Heart left ventricle (tissue), 16 donors: ENCODE measurements at places on chromosomes 12 and 14. TPM values are rescaled to one million over a fixed set of nuclear protein-coding genes. Genes with fewer than 3 reads are reported as not detected.

GRCh38 chr14:30115756-30116155 lies 188.1 kb upstream of the PRKD1 start:
- no peak for DNase-seq

- DNase-seq: no peak
These were observed 5.9 kb upstream of the TMEM119 start for GRCh38 chr12:108603743-108604142.

GRCh38 chr14:46322076-46322475 lies 329.5 kb downstream of the RPL10L start:
- DNase-seq: no peak

DNA sequence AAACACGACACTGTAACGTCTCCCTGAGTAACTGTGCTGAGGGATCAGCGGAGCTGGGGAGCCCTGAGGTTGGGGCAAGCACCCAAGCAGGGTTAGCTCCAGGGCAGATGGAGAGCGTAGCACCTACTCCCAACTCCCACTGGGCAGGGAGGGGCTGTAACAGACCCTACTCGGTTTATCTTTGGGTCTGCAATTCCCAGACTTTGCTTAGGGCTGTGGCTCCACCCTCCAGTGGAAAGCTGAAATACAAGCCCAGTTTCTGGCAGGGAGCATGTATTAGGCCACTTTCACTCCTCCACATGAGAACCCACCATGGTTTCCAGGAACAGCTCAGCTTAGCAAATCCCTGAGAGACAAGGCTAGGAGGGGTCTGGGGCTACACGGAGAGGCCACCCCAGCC lies 17.3 kb upstream of the TC2N start:
- no peak for DNase-seq

DNA sequence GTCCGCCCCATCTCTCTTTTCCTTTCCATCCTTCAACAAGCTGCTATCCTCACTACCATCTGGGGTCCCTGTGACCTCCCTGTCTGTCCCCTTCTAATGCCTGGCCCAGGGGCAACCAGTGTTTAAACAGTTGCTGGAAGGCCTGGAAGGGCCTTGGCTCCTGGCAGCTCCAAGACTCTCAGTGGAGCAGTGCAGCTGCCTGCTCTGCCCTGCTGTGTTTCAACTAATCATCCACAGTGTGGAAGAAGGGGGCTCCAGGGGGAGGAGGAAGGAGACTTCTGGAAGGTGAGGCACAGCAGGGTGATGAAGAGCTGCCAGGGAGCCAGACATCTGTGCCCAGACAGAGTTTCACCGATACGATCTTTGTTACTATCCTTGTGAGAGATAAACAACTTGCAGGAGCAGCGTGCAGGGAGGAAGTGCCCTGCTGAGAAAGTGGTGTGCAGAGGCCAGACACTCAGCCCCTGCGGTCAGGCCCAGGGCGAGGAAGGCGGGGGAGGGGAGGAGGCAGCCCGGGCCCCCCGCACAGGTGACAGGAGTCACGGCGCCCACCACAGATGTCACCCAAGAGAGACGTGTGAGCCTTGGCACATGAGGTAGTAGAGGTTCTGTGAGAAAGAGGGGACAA lies 1061.8 kb downstream of the BCL11B start:
- DNase-seq: no peak

GRCh38 chr12:8127138-8127537 lies 3.7 kb downstream of the CLEC4A start:
- DNase-seq: no peak

- DNase-seq: no peak
These were observed 19.8 kb downstream of the PLEK2 start for GRCh38 chr14:67392123-67392522.

DNA sequence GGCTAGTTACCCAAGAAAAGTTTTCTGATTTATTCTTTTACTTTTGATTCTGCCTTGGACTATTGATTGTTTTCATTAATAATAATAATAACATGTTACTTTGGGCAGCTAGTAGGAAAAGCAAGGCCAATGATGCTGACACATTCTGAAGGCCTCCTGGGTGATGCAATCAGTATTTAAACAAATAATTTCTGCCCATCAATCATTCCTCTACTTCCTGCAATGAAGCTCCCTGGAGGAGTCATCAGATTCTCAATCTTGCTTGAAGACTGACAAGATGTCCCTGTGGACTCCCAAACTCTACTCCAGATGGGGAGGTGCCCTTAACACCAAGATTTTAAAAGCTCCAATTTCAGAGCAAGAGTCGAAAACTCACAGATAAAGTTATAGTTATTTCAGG lies at the start of gene SPX:
SPX (plus strand) TSS at position 244 of the 400 bp plus-strand sequence. CDS start 177 bp downstream, outside the sequence.
- no peak for DNase-seq

PLEKHH1 gene
- total RNA-seq: 5.2 TPM

CDH24 gene
- 1.2 TPM for total RNA-seq

FGF6 gene
- not detected for total RNA-seq

TMEM119 gene
- total RNA-seq: 1.2 TPM

NTF3 gene
- total RNA-seq: 0.26 TPM
